WTC11 (cell line): ENCODE measurements at places on chromosomes 16 and 17.
A peak's percentile ranks its signal among the peaks of the same experiment; 100 is the strongest.

- peak; percentile 82 for DNase-seq
Measured at GRCh38 chr16:30934827-30935557, 11.6 kb downstream of the FBXL19 start.

DNA sequence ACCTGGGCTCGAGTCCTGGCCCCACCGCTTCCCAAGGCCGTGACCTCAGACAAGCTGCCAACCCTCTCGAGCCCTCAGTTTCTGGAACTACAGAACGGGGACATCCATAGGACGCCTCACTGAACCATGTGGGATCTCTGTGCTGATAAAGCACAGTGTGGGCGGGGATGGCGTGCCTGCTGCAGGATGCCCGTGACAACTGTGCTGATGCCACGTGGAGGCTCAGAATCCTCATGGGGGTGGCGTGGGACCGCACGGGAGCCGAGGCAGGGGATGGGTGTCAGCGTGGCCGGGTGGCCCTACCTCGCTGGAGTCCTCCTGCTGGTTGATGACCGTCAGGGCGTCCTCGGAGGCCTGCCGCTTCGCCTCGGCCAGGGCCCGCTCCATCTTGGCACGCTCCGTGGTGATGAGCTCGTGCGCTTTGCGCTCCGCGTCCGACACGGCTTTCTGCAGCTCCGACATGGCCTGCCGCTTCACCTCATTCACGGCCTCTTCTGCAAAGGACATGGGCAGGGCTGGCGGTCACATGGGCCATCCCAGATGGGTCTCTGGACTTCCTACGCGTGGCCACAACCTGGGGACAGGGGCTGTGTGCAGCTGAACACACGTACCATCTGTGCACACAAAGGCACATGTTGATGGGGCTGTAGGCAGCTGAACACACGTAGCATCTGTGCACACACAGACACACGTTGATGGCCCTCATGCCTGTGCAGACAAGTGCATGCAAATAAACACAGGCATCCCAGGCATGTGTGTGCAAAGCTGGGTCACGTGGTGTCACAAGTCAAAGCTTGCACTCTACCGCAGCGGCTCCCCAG, 12.7 kb upstream of the PABPN1L start:
- DNase-seq = no peak

DNA sequence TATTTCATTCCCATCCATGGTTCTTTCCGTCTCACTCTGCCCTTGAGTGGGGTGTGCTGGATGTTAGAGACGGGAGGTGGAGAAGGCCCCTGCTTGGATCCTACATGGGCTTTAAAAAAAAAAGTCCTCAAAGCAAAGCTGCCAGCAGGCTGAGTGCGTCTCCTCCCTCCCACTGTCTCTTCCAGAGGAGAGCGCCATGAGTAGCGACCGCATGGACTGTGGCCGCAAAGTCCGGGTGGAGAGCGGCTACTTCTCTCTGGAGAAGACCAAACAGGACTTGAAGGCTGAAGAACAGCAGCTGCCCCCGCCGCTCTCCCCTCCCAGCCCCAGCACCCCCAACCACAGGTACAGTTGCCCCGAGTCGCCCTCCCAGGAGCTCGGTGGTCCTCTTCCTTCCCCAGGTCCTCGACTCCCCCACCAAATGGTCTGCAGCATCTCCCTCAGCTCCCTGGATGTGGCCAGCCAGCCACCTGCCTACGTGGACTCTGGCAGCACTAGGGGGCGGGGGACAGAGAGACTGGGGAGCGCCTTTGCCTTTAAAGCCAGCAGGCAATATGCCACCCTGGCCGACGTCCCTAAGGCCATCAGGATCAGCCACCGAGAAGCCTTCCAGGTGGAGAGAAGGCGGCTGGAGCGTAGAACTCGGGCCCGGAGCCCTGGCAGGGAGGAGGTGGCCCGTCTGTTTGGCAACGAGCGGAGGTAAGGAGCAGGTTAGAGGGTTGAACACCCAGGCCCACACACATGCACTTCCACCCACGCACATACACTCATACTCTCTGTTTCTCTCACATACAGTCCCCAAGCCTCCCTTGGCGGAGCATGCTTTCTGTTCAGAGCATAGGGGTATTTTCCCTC, 68.2 kb downstream of the PLD6 start:
- no peak for DNase-seq

DNA sequence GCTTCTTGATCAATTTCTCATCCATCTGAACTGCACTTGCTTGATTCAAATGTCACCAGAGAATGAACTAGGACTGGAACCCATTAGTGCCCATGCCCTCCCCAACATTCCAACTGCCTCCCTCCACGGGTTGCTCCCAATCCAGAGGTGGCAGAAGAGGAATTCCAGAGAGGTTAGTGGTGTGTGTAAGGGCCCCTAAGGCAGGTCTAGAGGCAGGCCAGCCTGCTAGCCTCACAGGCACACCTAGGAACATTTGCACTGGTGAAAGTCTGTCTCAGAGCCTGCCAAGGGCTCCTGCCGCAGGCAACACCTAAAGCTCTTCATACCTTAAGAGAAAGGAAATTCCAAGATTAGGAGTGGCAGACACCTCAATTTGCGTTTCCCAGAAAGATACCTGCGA, 21.2 kb upstream of the CMTM4 start:
- no peak for DNase-seq

DNA sequence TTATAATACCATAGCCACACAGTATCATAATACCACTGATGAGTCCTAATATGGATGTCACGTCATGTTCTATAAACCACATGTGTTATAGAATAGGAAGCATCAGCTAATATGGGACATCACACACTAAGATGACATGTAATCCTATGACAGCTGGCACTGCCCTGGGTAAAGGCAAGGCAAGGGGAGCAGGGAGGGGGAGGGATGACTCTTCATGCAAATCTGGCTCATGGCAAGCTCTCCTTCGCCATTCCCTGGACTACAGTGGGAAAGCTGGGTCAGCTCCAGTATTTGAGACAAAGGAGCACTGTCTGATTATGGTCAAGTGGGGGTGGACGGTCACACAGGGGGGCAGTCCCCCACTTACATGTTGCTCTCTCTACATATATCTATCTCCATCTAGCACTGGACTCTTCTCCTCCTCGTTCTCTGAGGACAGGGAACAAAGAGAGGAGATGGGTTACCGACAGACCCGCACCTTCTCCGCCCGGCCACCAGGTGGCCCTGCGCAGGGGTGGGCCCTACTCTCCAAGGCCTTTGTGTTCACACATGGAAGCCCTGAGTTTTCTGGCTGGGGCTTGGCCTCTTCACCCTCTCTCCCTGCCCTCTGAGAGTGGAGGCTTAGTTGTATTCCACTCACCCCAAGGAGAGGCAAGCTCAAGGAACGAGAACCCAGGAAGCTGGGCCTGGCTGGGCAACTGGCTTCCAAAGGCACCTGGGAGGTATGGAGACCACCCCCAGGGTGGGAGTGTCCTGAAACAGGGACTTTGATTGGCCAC, 23.4 kb upstream of the MPO start:
- DNase-seq = peak; percentile 74

DNA sequence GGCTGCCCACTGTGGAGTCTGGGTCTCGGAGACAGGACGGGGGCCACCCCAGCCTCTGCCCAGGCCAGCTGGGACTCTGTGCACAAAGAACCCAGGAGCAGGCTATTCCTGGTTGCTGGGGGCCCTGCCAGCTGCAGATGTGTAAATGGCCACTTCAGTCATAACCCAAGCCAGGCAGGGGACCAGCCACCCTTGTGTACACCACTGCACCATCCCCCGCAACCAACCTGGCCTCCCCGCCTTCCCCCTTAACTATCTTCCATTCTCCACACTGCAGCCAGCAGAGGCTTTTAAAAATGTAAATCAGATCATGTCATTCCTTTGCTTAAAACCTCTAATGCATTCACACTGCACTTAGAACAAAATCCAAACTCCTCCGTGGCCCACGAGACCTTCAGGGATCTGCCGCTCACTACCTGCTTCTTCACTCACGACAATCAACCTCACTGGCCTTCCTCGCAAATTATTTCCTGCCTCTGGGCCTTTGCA, 28.3 kb downstream of the RTN4RL1 start:
- no peak for DNase-seq

- DNase-seq = no peak
Measured at GRCh38 chr16:23893986-23894385, 58.2 kb downstream of the PRKCB start.

- no peak for DNase-seq
Measured at GRCh38 chr16:72210555-72210954, 38.6 kb upstream of the PMFBP1 start.

DNA sequence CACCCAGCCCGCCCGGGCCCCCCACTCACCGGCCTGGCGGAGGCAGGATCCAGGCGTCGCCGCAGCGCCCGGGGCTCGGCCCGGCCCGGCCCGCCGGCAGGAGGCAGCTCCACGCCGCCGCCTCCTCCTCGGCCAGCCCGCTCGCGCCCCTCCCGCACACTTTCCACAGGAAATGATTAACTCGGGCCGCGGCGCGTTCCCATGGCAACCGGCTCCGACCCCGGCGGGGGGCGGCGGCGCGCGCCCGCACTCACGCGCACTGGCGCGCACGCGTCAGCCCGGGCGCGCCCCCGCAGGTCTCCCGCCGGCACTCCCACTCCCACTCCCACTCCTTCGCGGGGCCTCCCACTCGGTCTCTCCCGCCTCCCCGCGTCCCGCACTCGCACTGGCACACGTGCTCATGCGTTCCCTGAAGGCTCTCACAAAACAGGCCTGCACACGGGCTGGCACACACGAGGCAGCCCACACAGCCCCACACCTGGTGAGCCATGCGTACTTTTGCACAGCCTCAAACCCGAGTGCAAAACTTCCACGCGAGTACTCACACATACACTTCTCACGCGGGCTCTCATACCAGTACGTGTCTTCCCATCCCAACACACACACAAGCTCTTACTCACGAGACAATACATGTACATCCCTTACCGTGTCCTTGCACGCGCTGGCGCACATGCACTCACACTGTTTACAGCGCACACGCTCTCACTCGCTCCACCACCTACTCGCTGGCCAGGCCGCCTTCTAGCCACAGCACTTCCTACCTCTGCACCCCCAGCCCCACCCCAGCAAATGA, at the start of gene KIFC3:
KIFC3 (minus strand) TSS at position 151 of the 793 bp plus-strand sequence. CDS start 4,248 bp downstream, outside the sequence.
- DNase-seq = peak; percentile 61

DNA sequence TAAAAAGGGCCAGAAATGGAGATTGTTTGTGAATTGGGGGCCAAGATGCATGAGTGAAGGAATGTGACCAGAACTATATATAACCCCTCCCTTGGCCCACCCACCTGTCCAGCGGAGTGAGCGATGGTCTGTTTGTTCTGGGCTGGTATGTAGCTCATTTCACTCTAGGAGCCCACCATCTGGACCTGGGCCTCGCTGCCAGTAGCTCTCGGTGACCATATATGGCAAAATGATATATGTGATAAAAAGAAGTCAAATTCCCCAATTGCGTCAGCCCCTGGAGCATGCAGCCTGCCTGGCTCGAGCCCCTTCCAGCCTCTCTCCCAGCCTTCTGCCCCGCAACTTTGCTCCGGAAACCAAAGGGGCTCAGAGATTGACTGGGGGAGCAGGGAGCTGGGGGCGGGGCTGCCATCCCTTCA, 47.3 kb downstream of the CCDC42 start:
- peak; percentile 57 for DNase-seq

DNA sequence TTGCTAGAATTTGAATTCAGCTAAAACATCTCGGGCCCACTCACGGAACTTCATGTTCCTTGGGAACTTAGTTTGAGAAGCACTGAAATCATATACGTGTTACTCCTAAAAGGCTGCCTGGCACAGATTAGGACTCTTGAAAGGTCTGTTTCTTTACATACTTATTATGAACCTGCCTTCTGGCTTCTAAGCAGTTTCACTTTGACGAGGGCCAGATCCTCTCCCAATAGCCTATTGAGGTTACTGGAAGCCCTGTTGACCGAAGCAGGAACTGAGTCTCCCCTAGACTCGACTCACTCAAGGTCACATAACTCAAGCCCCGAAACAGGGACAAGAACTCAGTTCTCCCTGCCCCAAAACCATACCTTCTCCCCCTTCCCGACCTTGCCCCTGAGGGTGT, 121.9 kb upstream of the PLCG2 start:
- DNase-seq = no peak

- DNase-seq = no peak
Measured at GRCh38 chr16:50121721-50122445, 31.2 kb upstream of the TENT4B start.

- DNase-seq = no peak
Measured at GRCh38 chr17:40614431-40615067, 33.1 kb downstream of the SMARCE1 start.

DNA sequence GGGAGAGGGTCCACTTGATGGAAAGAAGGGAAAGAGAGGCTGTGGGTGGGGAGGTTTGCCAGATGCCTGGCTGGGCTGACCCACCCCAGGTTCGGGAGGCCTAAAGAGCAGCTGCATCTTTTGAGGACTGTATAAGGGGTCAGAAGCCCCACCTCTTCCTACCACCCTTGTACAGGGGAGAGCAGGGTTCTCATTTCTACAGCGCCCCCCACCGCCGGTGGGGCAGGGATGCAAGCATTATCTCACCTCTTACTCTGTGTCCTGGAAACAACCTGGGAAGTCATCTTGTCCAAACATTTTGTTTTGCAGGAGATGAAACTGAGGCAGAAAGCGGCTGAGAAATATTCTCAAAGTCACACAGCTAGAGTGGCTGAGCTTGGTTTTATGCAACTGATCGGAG, 22.5 kb upstream of the CCDC182 start:
- DNase-seq = peak; percentile 65

DNA sequence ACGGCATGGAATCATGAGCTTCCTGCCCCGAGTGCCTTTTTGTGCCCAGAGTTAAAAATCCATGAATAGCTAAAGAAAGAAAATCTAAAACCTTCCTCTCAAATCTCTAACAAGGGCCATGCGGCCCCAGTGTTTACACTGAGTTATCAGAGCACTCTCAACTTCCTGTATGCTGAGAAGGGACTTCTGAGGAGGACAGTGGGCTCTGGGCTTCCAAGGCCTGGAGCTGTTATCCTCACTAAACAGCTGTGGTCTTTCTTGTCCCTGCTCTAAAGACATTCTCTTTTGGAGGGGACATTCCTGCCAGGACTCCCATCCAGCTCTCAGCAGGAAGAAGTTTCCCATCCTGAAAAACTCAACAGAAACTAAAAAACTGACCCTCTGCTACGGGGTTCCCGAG, 135.6 kb downstream of the AATF start:
- DNase-seq = no peak

DNA sequence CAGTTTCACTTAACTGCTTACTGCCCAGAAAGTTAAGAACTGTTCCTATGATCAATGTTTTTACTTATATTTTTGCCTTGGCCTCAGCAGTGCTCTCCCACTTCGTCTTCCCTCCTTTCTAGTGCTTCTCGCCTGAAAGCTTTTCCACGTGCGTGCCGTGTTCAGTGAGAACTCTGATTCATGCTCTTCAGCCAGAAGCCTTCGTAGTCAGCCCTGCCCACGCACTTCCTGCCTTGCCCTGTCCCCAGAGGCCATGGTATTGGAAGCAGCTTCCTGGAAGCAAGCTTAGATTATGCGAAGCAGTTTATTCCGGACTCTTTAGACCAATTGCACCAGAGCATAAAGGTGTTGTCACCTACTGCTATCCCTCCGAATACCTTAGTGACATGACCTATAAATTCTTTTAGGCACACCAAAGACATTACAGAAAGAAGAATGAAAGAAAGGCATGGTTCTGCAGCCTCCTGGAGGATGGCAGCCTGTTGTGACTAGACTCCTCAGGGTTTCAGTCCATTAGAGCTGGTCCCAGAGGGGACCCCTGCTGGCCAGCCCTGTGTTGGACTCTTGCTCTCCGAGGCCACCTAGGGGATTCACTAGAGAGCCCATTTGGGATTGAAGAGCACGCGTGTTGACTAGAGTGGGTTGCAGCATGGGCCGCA, 105.2 kb downstream of the RPTOR start:
- peak; percentile 77 for DNase-seq

- no peak for DNase-seq
Measured at GRCh38 chr17:63675607-63676546, 24.0 kb downstream of the LIMD2 start.
